CD4-positive, alpha-beta T cell treated with Interleukin-1 beta for 1 hour (primary cell): ENCODE measurements at places on chromosomes 5 and 9.

DNA sequence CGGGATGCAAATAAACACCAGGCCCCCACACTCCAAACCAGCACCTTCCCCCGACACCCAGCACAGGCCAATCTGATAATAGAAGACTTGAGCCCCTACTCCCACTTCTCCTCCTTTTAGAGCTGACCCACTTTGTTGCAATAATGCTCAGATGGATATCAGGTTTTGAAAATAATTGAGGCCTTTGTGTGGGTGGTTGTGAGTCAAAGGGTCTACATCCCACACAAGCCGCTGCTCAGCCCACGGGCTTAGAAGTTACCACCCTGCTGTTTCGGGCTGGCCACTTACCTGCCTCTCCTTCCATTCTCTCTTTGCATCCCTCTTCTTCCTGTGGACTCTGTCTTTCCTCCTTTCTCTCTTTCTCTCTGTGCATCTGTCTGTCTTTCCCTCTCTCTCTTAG lies 36.2 kb upstream of the FOXI1 start:
- no peak for DNase-seq

GRCh38 chr9:97984188-97985057 lies 1.3 kb downstream of the ANP32B start:
- peak; percentile 83 for DNase-seq

DNA sequence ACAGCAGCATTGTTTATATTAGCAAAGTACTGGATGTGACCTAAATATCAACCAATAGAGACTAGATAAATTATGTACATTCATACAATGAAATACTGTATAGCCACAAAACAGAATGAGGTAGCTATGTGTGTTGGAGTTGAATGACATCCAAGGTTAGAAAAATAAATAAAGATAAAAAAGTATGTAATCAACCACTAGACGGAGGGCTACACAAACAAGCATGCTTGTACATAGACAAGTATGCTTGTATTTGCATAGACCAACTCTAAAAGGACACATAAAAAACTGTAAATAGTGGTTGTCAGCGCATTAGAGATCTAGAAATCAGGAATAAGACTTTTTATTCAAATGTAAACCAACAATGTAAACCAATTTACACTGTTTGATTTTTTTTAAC lies 3.0 kb downstream of the FEM1C start:
- DNase-seq = no peak

- DNase-seq = no peak
Observed at GRCh38 chr5:72645064-72645846, 138.0 kb upstream of the ZNF366 start.

- no peak for DNase-seq
Observed at GRCh38 chr9:92008041-92008440, 58.0 kb upstream of the ROR2 start.

DNA sequence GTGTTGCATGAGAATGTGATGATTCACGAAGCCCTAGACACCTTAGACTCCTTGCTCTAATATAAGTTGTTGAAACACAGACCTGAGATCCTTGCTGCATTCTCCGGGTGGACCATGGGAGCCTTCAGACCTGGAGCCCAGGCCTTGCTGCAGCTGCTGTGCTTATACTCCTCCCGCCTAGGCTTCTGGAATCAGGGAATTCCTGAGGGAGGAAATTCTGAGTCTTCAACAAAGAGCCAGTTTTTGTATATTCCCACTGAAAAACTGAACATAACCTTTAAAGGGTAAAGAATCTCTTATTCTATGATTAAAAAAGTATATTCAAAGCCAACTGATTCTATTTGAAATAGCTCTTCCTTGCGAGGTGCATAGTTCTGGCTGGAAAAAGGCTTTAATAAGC lies 245.1 kb upstream of the ELAVL2 start:
- DNase-seq = no peak

- DNase-seq = no peak
Observed at GRCh38 chr9:104361207-104361606, 142.9 kb upstream of the OR13F1 start.

- no peak for DNase-seq
Observed at GRCh38 chr9:21070171-21070571, 7.6 kb downstream of the IFNB1 start.

DNA sequence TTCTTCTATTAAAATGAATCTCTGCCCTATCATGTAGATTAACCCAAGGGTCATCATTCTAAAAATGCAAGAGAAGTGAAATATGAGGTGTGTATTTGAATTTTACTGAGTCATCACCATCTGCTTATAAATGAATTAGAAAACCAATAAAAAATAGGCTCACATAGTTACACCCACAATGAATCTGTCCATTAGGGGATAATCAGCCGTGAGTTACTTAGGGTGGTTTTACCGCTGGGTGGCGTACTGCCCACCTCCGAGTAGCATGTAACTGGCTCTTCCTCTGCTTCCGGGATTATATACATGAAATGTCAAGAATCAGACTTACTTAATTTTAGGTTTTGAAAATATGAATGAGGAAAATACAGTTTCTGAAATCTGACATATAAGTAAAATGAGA lies 332.9 kb upstream of the CCNG1 start:
- no peak for DNase-seq

GRCh38 chr5:120538149-120538548 lies 74.0 kb downstream of the PRR16 start:
- no peak for DNase-seq

- DNase-seq = no peak
Observed at GRCh38 chr5:127612441-127613141, 36.3 kb upstream of the CTXN3 start.

GRCh38 chr5:143454936-143455516 lies 51.5 kb upstream of the NR3C1 start:
- DNase-seq = no peak

DNA sequence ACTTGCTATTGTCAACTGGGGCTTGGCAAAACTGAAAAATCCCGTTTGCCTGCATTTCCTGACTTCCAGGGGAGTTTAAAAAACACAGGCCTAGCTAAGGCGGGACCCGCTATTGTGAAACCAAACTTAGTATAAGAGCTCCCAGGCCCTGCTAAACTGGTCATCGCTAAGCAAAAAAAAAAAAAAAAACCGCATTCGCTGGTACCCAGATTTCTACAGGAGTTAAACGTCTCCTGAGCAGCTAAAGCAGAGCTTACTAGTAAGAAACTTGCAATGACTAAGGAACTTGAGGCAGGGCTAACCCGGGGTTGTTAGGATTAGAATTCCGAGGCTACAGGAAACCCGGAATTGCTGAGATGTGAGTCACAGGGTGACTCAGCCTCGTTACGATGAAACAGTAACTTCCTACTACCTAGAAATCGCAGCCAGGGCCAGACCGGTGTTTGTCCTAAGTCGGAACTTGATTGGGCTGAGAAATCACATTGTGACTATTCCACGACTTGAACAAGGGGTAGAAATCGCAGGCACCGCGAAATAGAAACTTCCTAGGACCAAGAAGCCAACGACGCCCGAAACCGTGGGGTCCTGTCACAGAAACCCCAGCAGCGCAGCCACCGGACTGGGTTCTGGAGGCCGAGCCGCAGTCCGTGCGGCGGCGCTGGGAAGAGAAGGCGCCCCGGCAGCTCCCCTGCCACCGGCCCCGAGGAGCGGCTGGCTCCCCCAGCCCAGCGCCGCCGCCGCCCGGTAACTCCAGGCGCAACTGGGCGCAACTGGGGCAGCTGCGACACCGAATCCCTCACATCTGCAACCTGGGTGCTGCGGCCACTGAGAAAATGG lies 89.4 kb downstream of the ANXA2R start:
- peak; percentile 83 for DNase-seq

- DNase-seq = no peak
Observed at GRCh38 chr9:74729136-74729695, 158.5 kb downstream of the TRPM6 start.

DNA sequence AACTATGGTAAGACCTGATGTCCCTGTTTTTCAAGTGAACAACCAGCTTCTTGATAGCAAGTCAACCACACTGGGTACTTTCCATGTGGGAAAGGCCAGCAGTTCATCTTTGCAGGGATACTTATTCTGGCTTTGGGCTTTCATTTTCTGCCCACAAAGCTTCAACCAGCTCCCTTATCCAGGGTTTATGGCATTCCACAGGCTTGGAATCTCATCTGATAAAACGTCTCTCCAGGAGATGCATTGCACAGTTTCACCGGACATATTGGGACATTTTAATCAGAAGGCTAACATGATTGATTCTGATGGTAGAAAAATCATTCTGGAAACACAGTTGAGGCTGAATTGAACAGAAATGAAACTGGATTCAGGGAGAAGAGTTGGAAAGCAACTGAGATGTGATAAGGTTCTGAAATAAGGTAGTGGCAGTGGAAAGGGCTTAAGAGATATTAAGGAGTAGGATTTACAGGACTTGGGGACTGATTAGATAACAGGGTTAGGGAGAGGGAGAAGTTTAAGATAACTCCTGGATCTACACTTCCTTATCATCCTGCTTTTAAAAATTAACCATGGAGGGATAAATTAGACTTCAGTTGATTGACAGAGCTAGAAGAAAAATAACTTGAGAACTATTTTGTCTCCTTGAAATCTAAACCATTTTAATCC lies 195.8 kb upstream of the FBXL7 start:
- no peak for DNase-seq

DNA sequence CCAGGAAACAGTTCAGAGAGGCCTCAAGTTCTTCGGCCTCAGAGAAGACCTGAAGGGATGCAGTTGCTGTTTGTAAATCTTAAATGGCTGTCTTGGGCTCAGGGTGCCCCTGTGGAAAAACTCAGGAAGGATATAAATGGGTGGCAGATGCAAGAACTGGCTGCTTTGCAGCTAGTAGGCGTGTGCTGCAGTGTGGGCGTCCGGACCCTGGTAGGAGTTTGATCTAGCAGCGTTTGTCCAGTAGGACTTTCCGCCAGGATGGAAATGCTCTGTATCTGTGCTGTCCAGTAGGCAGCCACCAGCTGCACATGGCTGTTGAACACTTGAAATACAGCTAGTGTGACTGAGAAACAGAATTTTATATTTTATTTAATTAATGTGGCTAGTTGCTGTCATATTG lies 7.7 kb downstream of the CDX1 start:
- no peak for DNase-seq

GRCh38 chr9:20981486-20981885 lies 50.0 kb downstream of the HACD4 start:
- no peak for DNase-seq

DNA sequence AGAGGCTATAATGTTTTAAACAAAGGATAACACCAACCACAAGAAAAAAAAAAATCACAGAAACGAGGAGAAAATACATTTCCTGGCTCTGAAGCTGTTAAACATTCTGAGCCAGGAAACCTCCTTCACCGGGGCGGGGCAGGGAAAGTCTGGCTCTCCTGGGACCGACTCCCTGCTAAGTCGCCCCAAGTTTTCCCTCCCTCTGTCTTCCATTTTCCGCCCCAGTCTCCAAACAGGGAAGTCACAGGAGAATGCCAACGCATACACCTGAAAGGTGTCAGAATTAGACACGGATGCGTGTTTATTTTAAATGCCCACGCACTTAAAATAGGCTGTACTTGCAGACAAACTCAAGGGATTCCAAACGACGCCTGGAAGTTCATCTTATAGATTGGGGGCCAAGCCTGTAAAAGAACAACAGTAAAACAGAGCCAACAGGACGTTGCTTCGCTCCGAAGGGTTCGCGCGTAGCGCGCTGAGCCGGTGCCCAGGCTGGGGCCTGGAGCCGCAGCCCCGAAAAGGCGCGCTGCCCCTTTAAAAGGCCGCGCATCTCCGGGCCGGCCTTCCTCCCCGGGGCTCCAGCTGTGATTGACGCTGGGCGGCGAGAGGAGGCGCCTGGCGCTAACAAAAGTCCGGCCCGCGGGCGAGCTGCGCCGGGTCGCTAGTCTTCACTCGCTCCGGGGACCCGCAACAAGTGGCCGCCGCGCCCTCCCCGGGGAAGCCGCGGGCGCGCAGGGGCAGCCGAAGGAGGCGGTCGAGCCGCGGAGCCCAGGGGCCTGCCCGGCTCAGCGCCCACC lies at the start of gene FBXL7:
Gene FBXL7, plus strand, starts transcription at position 653 of the 797 bp plus-strand sequence.
- DNase-seq = no peak

DNA sequence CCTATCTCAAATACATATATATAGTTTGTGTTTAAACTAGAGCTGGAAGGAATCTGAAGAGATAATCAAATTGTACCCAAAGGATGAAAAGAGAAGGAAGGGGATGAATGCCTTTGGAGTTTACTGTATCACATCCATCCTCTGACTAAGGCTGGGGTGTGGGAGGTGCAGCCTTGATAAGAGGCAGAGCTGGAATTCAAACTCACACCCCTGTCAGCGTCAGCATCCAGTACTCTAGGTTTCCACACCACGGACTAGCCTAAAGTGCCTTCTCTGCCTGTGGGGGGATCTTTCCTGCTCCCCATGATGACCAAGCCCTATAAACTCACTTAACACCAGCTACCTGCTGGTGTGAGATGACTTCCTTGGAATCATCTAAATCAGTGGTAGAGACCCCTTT lies 48.1 kb downstream of the EPB41L4B start:
- DNase-seq = no peak

DNA sequence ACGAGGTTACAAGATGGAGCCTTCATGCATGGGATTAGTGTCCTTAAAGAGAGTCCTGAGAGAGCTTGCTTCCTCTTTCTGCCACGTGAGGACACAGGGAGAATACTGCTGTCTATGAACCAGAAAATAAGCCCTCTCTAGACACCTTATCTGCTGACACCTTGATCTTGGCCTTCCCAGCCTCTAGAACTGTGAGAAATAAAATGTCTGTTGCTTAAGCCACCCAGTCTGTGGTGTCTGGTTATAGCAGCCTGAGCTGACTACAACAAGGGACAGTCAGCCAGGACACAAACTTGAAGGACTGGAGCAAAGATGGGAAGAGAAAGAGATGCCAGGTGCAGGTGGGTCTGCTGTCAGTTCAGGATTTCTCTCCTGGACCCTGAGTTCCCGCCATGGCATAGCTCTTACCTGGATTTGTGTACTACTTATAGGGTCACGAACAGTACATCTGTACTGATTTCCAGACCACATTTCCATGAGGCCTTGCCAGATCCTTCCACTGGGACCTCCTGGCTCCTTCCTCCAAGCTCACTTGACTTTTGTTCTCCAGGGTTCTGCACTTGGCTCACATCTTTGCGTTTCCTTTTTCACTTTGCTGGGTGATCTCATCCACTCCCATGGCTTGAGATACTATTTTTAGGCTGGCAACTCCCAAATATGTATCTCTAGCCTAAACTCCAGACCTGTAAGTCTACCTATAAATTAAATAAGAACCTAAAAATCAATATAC lies 44.9 kb upstream of the LIFR start:
- no peak for DNase-seq

- no peak for DNase-seq
Observed at GRCh38 chr5:73126381-73126780, 6.0 kb downstream of the TMEM171 start.

DNA sequence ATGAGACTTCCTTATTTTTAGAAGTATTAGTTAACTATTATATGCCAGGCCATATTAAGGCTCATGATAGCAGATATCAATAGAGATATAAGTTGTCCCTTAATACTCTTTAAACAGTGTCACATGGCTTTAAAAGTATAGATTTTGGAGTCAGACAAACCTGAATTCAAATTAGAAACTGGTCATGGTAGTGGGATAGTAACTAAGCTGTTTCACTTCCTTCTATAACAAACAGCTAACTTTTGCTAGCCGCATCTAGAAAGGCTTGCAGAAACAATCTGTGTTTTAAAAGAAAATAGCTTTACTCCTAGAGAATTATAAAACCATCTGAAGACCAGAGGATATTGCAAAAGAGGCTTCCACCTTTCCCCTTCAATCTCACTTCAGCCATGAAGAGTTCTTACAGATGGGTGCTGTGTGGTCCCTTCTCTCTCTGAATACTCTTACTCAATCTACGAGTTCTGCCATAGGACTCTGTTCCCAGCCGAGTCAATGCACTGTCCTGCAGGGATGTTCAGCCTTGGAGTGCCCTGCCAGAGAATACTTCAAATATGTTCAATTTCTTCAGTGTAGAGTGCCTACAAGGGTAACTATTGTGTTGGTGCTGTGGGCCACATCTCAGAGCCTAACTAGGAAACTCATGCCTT lies 810.2 kb downstream of the EFNA5 start:
- no peak for DNase-seq
